ENCODE measurements at places on chromosomes 2 and 18. TPM values are rescaled to one million over a fixed set of nuclear protein-coding genes. Genes with fewer than 3 reads are reported as not detected.

The ACVR1C gene
- total RNA-seq: 1.2 TPM

The NR4A2 gene
- total RNA-seq: 0.40 TPM

The CTDP1 gene
- 25.7 TPM for total RNA-seq

The ADCYAP1 gene
- total RNA-seq: not detected

The AMER3 gene
- not detected for total RNA-seq

The ANKRD23 gene
- 1.7 TPM for total RNA-seq

The WDR43 gene
- 51.9 TPM for total RNA-seq

The CHRND gene
- not detected for total RNA-seq

The CYP1B1 gene
- total RNA-seq: 92.9 TPM

The KCNK3 gene
- 0.89 TPM for total RNA-seq

The RAMP1 gene
- total RNA-seq: 3.7 TPM

The RAX gene
- total RNA-seq: not detected

The MYO5B gene
- 0.07 TPM for total RNA-seq

The CCDC68 gene
- total RNA-seq: 15.1 TPM

The CPO gene
- total RNA-seq: not detected

The TMEM17 gene
- total RNA-seq: 2.6 TPM

The BCL11A gene
- total RNA-seq: 0.20 TPM

The IL18R1 gene
- 8.3 TPM for total RNA-seq

The SNORC gene
- 1.6 TPM for total RNA-seq
